ENCODE measurements at places on chromosomes 2 and 18. TPM values are rescaled to one million over a fixed set of nuclear protein-coding genes. Genes with fewer than 3 reads are reported as not detected.

LRP1B gene
- polyA plus RNA-seq = 0.10 TPM

RBM43 gene
- polyA plus RNA-seq = 1.8 TPM

UBR3 gene
- polyA plus RNA-seq = 5.5 TPM

ZNF385B gene
- polyA plus RNA-seq = 8.5 TPM

POTEJ gene
- not detected for polyA plus RNA-seq

GREB1 gene
- 1.5 TPM for polyA plus RNA-seq

KCNJ3 gene
- polyA plus RNA-seq = 0.35 TPM

KIF1A gene
- polyA plus RNA-seq = 4.9 TPM

Data from stomach (tissue), 19 donors.